ENCODE measurements at places on chromosomes 5 and 9.

DNA sequence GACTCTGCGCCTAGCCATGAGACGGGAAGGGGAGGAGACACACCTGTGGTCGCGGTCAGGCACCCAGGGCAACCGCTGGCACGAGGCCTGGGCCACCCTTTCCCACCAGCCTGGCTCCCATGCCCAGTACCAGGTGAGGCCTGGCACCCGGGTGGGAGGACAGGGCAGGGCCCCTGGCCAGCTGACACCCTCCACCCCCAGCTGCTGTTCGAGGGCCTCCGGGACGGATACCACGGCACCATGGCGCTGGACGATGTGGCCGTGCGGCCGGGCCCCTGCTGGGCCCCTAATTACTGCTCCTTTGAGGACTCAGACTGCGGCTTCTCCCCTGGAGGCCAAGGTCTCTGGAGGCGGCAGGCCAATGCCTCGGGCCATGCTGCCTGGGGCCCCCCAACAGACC, 5.0 kb downstream of the MAMDC4 start:
- DNase-seq = peak; percentile 10

DNA sequence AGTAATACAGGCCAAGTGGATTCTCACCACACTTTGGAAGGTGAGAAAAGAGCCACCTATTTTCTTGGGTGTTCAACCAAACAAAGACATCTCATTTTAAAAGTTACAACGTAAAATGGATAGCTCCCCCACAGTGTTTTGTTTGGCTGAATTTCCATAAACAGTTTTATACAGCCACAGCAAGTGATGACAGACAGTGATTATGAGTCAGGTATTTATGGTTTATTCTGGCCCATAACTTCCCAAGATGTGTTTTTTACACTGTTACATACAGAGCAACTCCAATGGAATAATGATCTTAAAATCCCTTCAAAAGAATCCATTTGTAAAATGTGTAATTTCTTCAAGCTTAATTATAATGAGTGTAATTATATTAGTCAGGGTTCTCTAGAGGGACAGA, 421.3 kb downstream of the TLE1 start:
- DNase-seq = no peak

- DNase-seq = no peak
These were observed 5.1 kb downstream of the CAMK4 start for GRCh38 chr5:111229221-111229835.

- DNase-seq = no peak
These were observed 90.5 kb downstream of the ADAMTS12 start for GRCh38 chr5:33801292-33801691.

GRCh38 chr9:21994556-21995005, at the start of gene CDKN2B-AS1:
TSS of gene CDKN2B-AS1 (plus strand) at chr9:21994791.
- peak; percentile 46 for DNase-seq

GRCh38 chr5:177362610-177363507, 5.1 kb downstream of the RGS14 start:
- peak; percentile 55 for DNase-seq

DNA sequence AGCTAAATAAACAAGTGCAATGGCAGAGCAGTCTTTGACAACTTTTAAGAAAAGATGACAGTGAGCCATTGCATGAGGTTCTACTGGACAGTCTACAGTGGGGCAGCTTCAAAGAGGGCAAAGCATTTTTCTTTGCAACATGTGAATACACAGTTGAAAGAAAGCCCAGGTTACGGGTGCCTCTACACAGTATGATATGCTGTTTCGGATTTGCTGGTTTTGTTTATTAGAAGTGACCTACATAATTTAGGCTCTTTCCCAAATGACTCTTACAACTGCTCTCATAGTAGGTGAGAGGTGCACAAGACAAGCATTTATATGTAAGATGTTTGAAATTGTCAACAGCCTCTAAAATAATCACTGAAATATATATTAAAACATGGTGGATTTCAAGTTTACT, 62.4 kb downstream of the MEF2C start:
- DNase-seq = no peak

GRCh38 chr5:53512539-53512938, 32.1 kb downstream of the FST start:
- DNase-seq = no peak

- DNase-seq = peak; percentile 53
These were observed 8.3 kb upstream of the PTBP3 start for GRCh38 chr9:112341730-112342129.

- peak; percentile 63 for DNase-seq
These were observed 28.8 kb downstream of the AK8 start for GRCh38 chr9:132849185-132849706.

GRCh38 chr5:141354900-141355469, at the start of gene PCDHGA4:
TSS of gene PCDHGA4 (plus strand) at chr5:141355021. CDS start at chr5:141355108, 87 bp downstream.
- DNase-seq = no peak

GRCh38 chr5:95922798-95923197, 38.9 kb downstream of the ELL2 start:
- no peak for DNase-seq

GRCh38 chr9:121906074-121906870, 186.8 kb downstream of the TTLL11 start:
- no peak for DNase-seq

DNA sequence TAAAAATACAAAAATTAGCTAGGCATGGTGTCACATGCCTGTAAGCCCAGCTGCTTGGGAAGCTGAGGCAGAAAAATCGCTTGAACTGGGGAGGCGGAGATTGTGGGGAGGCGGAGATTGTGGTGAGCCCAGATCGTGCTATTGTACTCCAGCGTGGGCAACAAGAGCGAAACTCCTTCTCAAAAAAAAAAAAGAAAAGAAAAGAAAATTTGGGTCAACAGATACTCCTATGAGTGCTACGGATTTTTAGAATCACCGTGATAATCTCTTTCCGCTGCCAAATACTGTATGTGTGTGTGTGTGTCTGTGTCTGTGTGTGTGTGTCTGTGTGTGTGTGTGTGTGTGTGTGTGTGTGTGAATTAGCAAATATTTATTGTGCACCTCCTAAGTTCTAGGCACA, 64.4 kb downstream of the ARRDC3 start:
- no peak for DNase-seq

DNA sequence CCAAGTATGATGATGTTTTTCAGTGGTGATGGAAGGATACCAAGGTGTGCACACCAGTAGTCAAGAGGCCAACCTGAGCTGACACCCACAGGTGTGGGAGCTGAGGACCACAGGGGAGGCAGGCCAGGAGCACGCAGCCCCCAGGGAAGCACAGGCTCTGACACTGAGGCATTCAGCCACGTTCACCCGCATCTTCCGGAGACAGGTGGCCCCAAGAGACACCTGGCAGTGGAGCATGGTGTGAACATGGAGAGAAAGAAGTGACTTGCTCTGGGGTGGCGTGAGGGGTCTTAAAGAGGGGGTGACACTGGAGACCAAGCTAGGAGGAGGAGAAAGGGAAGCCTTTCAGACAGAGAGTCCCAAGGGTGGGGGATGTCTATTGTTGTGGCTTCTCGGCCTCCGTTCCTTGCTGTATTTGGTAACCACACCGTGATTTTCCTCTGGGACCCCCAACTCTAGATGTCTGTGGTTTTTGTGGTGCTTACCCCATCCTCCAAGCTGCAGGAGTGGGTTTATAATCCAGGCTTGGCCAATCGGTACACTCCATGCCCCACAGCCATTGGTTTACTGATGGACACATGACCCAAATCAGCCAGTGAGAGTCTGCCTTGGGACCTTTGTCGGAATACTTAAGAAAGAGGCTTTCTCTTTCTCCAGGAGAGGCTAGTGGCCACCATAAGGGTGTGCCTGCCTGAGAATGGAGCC, 84.6 kb downstream of the HRH2 start:
- DNase-seq = no peak

DNA sequence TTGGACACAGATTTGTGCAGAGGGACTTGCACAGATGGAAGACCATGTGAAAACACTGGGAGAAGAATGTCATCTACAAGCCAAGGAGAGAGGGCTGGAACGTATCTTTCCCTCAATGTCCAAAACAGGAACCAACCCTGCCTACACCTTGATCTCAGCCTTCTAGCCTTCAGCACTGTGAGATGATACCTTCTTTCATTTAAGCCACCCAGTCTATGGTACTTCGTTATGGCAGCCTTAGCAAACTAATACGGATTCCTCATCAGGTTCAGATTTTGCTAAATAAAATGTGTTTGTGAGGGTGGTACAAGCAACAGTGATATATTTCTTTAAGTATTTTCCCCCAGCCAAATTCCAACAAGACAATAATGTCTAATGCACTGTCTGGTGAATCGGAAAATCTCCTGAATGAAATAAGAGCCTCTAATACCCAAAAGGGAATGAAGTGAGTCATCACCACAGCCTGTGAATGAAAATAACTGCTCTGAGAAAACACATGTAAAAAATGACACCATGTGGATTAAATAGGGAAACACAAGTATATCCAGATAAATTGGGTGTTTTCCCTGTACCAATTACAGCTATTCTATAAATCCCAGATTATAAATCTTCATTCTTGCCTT, 182.8 kb upstream of the TARS1 start:
- no peak for DNase-seq

- DNase-seq = no peak
These were observed 103.1 kb downstream of the ZNF608 start for GRCh38 chr5:124643336-124643735.

- no peak for DNase-seq
These were observed 532.8 kb upstream of the KLF4 start for GRCh38 chr9:108022246-108022935.

GRCh38 chr5:165400086-165400485, 1894.7 kb downstream of the MAT2B start:
- no peak for DNase-seq
